ENCODE measurements at places on chromosomes 7 and 10. TPM values are rescaled to one million over a fixed set of nuclear protein-coding genes. Genes with fewer than 3 reads are reported as not detected.

The SEMA3D gene
- 0.10 TPM for total RNA-seq

The MOGAT3 gene
- total RNA-seq = not detected

The ATOH7 gene
- 0.15 TPM for total RNA-seq

The EBLN1 gene
- not detected for total RNA-seq

The ZNF716 gene
- total RNA-seq = not detected
